Fibroblast of lung (primary cell): ENCODE measurements at places on chromosomes 3 and 15. TPM values are rescaled to one million over a fixed set of nuclear protein-coding genes. Genes with fewer than 3 reads are reported as not detected.

GRCh38 chr3:59273976-59274375 is 224.2 kb upstream of the CFAP20DC start:
- DNase-seq = no peak

GRCh38 chr3:90015688-90016356 is 908.4 kb downstream of the EPHA3 start:
- peak; percentile 64 for DNase-seq

DNA sequence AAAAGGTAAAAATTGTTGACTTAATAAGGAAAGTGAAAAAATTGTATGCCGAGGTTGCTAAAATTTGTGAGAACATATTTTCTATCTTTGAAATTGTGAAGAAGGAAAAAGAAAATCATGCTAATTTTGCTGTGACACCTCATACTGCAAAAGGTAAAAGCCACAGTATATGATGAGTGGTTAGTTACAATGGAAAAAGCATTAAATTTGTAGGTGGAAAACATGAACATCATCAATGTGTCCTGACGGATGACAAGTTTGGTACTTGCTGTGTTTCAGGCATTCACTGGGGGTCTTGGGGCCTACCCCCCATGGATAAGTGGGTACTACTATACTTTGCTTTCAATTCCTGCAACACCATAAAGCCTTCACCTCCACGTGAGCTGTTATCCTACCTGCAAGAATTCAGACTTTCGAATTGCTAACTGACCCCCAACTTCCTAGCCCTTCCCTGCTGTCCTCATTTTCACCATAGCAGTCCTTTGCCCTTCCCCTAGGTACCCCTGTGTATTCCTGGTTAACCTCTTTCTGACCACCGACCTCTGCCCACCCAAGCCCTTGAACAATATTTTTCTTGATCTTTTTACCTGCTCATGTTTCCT is 62.4 kb downstream of the RAB7A start:
- no peak for DNase-seq

DNA sequence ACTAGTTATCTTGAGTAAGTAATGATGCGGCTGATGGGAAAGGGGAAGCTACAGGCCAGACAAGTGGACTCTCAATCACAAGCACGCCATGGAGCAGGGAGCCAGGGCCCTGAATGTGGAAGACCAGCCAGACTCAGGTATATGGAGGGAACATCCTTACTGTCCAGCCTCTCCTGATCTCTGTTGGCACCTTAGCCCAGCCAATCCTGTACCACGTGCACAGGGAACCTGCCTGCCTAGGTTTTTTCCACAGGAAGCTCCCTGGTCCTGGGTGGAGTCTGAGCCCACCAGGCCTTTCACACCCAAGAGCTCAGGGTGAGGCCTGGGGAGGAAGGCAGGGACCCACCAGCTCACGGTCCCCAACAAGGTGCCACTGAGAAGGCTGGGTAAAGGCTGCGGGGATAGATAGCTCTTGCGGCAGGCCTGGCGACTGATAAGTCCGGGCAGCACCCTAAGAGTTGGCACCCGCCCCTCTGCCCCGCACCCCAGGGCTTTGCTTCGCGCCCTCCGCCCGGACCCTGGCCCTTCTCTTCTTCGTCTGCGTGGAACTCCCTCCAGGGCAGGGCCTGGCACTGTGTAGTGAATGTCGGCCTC is 933 bp upstream of the APEH start:
- no peak for DNase-seq

DNA sequence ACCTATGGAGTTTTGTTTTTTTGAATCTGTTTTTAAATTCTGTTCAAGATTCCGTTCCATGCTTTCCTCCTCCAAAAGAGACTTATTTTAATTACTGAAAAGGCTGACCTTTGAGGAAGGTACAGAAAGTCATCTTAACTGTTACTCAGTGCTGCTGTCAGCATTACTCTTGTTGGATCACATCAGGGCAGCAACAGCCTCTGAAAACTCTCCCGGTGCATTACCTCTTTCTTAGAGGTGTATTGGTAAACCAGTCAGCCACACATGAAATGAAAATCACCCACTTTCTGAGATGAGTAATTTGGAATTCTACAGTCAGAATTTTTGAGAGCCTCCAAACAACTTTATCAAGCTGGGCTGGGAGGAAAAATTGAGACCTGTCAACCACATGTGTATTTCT is 88.5 kb upstream of the LIMD1 start:
- DNase-seq = no peak

DNA sequence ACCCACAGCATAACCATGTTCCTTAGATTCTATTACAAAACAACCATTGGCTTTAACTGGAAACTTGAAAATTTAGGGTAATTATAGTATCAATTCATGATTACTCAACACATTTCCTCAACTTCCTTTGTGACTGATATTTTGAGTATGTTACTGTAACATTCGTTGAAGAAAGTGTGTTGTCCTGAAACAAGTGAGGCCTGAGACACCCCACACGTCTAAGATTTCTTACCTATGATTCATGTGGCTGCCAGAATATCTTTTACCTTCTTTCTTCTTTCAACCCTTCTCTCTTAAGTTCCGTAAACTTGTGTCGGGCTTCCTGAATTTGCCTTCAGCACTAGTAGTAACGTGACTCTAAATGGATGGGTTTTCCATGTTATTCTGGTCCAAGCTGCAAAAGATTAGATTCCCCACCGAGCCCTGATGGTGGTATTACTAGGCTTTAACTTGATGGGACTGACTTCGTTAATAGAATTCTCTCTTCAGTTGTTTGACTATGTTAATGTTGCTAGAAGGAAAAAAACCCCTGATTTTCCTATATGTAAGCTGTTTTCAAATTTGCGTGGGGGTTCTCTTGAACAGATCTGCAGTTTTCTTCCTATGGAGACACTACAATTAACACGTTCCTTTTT is 296.0 kb upstream of the ICE2 start:
- DNase-seq = no peak

Gene ITIH3
- 0.05 and 1.5 TPM in 2 replicates for polyA plus RNA-seq

Gene KIF7
- polyA plus RNA-seq = 2.9 and 3.6 TPM in 2 replicates

Gene TGM4
- 0.02 TPM in 1 of 2 replicates, not detected in the other for polyA plus RNA-seq
